ENCODE measurements at places on chromosomes 1 and 21.

DNA sequence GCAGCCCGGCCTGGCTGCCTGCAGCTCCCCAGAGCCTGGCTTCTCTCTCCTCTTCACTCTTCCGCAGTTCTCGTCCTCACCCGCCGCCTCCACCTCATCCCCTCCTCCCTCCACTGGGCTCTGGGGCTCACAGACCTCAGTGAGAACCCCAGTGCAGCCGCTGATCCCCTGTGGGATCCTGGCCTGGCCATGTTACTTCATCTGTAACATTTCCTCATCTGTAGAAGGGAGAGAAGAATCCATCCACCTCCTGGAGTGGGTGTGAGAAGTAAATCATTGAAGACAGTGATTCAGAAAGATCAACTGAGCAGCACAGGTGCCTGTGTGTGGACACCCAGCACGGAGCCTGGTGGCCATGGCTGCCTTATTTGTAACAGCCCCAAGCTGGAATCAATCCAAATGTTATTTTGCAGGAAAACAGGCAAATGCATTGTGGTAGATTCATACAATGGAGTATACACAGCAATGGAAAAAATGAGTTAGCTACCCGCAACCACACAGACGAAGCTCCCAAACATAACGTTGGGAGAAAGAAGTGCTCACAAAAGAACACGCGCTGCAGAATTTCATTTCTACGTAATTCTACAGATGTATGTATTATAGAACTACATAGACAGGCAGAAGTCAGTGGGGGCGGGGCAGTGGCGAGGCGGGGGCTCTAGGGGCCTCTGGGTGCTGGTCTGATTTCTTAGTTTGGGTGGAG lies 8.7 kb downstream of the LAPTM5 start:
- DNase-seq: no peak

GRCh38 chr1:228547464-228547792 lies 60.2 kb downstream of the RNF187 start:
- DNase-seq: no peak

- no peak for DNase-seq
Measured at GRCh38 chr1:194568610-194569009, 1382.2 kb upstream of the B3GALT2 start.

- no peak for DNase-seq
Measured at GRCh38 chr1:212982430-212983152, 32.2 kb downstream of the VASH2 start.

- no peak for DNase-seq
Measured at GRCh38 chr1:6360517-6361070, 33.0 kb downstream of the ACOT7 start.

DNA sequence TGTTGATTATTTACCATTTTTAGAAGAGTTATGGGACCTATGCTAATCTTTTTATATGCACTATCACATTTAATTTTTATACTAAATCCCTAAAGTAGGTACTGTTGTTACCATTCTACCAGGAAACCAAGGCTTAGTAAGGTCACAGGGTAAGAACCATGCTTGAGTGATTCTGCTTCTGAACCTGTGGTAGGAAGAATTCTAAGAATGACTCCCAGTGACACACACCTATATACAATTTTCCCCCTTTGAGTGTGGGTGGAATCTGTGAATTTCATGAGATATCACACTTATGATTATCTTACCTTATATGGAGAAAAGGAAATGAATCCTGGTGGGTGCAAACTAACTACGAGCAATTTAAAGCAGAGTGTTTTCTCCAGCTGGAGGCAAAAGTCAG lies 391.0 kb downstream of the USH2A start:
- no peak for DNase-seq

DNA sequence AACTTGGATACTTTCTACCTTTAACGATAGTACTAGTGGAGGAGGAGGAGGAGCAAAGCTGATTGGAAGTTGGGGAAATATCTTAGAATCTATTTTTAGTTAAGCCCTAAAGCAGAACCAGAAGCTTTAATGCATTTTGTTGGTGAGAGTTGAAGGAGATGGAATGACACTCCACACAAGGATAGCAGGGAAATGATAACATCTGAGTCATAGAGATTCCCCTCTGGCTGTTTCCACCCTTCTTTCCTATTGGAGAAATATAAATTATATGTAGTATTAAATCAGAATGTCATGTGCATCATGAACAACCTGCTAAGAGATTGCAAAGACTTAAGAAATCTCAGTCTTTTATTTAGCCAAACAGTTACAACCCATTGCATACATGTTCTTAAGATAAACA lies 1357.7 kb downstream of the NCAM2 start:
- no peak for DNase-seq

DNA sequence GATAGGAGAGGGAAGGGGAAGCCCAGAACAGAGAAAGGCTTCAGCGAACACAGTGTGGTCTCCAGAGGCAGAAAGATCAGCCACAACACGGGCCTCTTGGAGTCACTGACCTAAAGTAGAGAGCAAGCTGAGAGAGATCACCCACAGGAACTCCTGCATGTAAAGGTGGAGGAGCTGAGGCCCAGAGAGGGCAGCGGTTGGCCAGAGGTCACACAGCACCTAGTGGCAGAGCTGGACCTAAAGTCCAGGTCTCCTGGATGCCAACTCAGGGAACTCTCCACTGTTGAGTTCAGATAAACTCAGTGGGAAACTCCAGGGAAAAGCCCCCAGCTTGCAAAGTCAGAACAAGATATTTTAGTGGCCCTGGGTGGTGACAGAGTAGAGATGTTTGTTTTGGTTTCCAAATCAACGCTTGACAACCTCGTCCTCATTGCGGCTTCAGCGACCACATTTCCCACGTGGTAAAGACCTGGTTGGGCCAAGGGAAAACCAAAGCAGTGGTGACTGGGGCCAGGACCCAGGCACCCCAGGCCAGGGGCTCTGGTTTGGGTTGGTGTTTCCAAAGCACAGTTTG lies 4.6 kb downstream of the IFFO2 start:
- no peak for DNase-seq

DNA sequence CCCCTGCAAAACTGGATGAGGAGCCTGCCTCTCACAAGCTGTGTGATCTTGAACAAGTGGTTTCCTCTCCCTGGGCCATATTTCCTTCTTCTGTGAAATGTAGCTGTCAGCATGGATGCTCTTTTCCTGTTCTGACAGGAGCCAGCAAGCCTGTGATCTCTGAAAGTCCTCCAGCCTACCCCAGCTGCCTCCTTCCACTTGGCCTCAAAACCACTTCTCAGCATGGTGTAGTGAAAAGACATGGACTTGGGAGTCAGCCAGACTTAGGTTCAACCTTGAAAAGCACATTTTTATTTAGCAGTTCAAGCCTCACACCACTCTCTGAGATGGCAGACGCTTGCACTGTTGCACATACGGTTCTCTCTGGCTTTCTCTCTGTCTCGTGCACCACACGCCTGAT lies 292.9 kb upstream of the DUSP10 start:
- no peak for DNase-seq

GRCh38 chr1:38777464-38777957 lies 82.1 kb downstream of the RRAGC start:
- no peak for DNase-seq

DNA sequence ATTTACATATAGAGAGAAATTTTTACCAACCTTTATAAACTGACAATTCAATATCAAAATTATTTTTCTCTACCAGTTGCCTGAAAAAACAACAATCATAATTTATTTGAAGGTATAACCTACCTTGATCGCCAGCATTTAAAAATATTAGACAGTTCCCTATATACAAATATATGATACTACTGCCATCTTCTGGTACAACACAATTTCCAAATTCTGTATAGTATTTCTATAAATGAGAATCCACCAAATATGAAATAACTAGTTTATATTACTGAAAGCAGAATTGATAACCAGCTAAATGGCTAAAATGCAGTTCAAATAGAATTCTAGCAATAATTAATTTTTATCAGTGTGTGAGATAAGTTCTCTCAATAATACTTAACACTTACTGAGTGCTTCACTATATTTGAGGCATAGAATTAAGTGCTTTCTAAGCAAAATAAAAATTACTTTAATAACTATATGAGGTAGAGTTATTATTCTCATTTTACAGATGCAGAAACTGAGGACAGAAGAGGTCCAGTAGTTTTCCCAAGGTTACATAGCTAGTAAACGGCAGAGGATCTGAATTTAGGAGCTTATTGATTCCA lies 75.6 kb downstream of the PIGK start:
- no peak for DNase-seq

- DNase-seq: no peak
Measured at GRCh38 chr1:27656157-27656893, 15.7 kb downstream of the IFI6 start.

DNA sequence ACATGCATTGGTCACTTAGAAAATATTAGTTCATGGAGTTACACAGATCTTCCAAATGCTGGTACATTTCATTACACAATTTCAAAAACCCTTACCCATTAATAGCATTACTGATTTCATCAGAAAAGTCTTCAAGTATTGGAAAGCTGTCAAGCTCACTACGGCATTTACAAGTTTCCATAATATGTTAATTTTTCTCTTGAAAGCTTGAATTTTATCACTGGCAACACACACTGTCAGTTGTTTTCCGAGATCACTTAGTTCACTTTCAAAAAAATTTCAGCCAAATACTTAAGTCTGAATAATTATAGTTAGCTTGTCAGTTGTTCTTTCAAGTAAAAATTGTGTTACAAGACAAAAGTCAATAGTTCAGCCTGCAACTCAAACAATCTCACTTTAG lies 18.0 kb downstream of the ASTN1 start:
- no peak for DNase-seq

DNA sequence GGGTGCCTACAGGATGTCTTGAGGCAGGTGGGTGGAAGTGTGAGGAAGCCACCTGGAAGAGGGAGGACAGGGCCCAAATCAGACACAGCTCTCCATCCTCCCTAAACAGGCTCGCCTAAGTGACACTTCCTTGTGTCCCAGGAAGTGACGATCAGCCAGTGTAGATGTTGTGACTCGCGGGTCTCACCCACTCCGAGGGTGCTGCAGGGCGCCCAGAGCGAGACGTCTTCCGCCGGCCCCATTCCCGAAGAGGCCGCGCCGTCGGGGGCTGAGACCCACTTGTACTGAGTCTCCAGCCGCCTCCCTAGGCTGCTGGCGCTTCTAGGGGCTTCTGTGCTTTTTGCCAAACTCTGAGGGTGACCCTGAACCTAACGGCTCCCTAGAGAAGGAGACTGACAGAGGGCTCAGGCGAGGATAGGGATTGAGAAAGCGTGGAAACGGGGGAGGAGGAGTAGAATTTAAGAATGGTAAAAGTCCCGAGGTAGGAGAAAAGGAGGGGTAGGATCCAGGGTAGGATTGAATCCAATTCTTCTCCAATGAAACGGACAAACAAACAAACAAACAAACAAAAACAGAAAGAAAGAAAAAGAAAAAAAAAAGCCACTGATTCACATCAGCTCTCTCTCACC lies 543 bp upstream of the MARK1 start:
- no peak for DNase-seq

DNA sequence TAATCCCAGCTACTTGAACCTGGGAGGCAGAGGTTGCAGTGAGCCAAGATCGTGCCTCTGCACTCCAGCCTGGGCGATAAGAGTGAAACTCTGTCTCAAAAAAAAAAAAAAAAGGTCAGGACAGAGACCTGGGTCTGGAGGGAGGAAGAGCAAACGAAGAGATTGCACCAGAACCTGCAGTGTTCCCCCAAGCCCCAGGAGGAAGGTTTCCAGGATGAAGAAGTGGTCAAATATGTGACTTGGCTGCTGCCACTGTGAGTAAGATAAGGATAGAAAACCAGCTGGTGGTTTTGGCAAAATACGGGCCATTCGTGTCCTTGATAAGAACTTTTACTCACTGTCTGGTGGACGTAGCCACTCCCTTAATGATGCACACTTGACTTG lies 42.2 kb downstream of the CLDN14 start:
- DNase-seq: no peak

DNA sequence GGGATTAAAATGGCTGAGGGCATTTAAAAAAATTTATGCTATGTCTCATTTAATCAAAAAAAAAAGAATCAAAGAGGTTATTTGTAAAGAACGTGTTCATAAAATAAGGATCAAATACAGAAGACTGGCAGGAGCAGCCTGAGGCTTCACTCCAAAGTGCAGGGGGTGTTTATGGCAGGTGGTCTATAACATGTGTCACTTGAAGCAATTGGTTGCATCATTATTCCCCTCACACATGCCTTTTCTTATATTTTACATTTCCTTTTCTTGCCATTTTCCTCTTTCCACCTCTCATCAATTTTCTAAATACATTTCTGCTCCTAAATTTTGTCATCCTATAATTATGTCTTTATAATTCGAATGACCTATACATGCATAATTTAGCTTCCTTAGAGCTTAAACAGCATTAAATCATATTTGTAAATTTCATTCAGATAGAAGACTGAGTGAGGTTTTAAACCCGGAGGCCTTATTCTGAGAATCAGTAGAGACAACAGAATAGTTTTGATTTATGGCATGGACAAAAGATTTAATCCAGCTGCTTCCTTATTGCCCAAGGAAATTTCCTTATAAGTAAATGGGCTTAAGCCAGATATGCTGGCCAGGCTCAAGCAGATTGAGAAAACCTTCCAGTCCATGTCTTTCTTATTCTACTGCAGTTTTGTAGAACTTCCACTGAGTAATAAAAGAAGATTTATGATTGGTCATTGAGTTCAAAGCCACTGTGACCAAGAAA lies 322.8 kb downstream of the TGFB2 start:
- DNase-seq: no peak

- DNase-seq: no peak
Measured at GRCh38 chr1:197814306-197814705, 39.0 kb upstream of the DENND1B start.

DNA sequence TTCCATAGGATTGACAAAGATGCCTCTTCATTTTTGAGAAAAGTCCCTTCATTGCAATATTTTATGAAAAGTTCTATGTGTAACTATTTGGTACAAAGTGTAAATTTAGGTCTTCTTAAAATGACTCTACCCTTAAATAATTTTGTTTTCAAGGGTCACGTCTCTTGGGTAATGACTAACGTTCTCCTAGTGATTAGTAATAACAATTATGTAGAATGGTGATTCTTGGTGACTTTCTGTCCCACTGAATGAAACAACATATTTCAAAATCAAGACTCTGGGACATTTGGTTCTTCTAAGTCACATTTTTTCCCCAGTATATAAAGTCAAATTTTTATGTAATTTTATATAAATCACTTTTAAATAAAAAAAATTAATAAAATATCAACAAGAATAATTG lies 277.5 kb upstream of the ADAMTS5 start:
- DNase-seq: no peak

GRCh38 chr1:90706437-90707362 lies 10.4 kb downstream of the BARHL2 start:
- no peak for DNase-seq

GRCh38 chr1:48691429-48692001 lies 85.2 kb downstream of the BEND5 start:
- no peak for DNase-seq

GRCh38 chr1:234698686-234699085 lies 88.7 kb upstream of the IRF2BP2 start:
- DNase-seq: no peak

DNA sequence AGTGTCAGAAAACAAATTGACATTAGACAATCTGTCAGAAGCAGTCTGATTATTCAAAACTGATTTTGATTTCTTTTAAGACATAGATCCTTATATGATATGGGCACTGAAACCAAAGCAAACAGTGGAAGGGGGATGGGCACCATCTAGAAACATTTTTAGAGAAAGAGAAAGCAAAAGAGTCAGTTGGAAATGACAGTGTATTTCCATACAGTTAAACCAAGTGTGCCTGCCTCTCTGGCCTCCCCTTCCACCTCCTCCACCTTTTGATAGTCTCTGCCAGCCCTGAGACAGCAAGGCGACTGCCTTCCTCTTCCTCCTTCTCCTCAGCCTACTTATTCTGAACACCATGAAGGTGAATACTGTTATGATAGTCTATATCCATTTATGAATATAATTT lies 949.7 kb downstream of the AMY1C start:
- DNase-seq: no peak
